GM23338 (cell line): ENCODE measurements at places on chromosomes 12 and 14. TPM values are rescaled to one million over a fixed set of nuclear protein-coding genes. Genes with fewer than 3 reads are reported as not detected.

Gene RNASE1
- total RNA-seq = 0.56 TPM in 1 of 2 replicates, not detected in the other

Gene JAG2
- 9.6 and 10.3 TPM in 2 replicates for total RNA-seq

Gene SLC10A1
- not detected in 2 replicates for total RNA-seq

Gene IL31
- not detected in 2 replicates for total RNA-seq

Gene TIMELESS
- 54.3 and 54.8 TPM in 2 replicates for total RNA-seq

DNA sequence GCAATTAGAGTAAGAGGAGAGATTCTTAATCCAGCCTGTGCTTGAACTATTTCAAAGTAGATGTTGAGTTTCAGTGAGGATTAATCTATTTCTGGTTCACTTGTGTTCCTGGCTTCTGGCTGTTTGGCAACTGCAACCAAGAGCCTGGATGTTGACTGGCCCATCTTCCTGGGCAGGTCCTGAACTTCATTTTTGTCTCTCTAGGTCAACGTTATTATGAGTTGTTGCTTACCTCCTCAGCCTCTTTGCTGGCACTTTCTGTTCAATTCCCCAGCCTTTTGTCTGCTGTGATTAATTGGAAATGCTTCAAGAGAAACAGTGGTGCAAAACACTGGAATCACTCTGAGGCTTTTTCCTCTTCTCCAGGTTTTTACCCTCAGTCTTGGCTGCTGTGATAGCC lies 56.8 kb downstream of the TMEM132D start:
- no peak for DNase-seq
- no peaks in the 10 kb centered on the region for H3K36me3 ChIP-seq
- no peaks in the 10 kb centered on the region for H3K27me3 ChIP-seq
- no peak overlapping the region for H3K4me3 ChIP-seq
- H3K4me1 ChIP-seq = no peaks in the 10 kb centered on the region

DNA sequence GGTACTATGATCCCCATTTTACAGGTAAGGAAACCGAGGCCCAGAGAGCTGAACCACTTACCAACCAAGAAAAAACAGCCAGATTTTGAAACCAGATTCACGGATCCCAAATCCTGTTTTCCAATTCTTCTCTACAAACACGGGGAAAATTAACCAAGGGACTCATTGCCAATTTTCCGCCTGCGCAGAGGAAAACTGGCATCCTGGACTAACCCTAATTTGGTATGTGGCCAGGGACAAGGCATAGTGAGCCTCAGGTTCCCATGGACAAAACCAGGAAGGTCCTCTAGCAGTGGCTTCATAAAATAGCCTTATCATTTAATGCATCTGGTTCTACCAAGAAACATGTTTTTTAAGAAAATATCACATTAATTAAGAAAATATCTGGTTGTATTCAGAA lies 517.3 kb downstream of the MED13L start:
- peaks cover 10% of the 10 kb centered on the region; the same call in 1 of the 2 replicates for H3K4me1 ChIP-seq
- no peak for DNase-seq
- no peaks in the 10 kb centered on the region for H3K36me3 ChIP-seq
- no peaks in the 10 kb centered on the region for H3K27me3 ChIP-seq

GRCh38 chr12:69151254-69151764 lies 88.1 kb upstream of the CPSF6 start:
- no peaks in the 10 kb centered on the region for H3K27me3 ChIP-seq
- H3K36me3 ChIP-seq = no peaks in the 10 kb centered on the region
- H3K4me1 ChIP-seq = peaks cover 5% of the 10 kb centered on the region; the same call in 1 of the 2 replicates
- H3K4me3 ChIP-seq = no peak overlapping the region
- no peak overlapping the region for H3K27ac ChIP-seq

GRCh38 chr12:106090591-106091445 lies 47.9 kb downstream of the NUAK1 start:
- no peaks in the 10 kb centered on the region for H3K36me3 ChIP-seq
- H3K4me3 ChIP-seq = no peak overlapping the region
- H3K4me1 ChIP-seq = no peaks in the 10 kb centered on the region
- H3K27me3 ChIP-seq = no peaks in the 10 kb centered on the region

DNA sequence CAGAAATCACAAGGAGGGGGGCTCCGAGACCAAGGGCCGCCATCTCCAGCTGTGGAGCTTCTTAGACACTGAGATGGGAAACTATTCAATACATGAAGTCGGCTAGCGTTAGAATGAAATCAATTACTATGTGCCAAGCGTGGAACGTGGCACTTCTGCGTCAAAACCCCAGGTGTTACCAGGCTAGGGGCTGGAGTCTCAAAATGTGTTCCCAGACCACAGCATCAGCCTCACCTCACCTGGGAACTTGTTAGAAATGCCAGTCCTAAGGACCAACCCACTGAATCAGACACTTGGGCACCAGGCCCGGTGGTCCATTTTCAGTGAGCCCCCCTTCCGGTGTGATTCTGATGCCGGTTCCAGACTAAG lies 5.0 kb upstream of the SETD1B start:
- peak overlapping the region; percentile 86 for H3K27ac ChIP-seq
- H3K27me3 ChIP-seq = no peaks in the 10 kb centered on the region
- H3K4me3 ChIP-seq = peak overlapping the region; percentile 53; the same call in 1 of the 2 replicates
- DNase-seq = no peak

- peak; percentile 93 for DNase-seq
- H3K36me3 ChIP-seq = no peaks in the 10 kb centered on the region
- H3K4me1 ChIP-seq = no peaks in the 10 kb centered on the region; the same call in 1 of the 2 replicates
- no peak overlapping the region for H3K27ac ChIP-seq
- H3K4me3 ChIP-seq = no peak overlapping the region
These were observed 69.4 kb upstream of the EVL start for GRCh38 chr14:99995700-99996356.

- H3K36me3 ChIP-seq = no peaks in the 10 kb centered on the region
- no peak overlapping the region for H3K27ac ChIP-seq
- no peak for DNase-seq
- no peak overlapping the region for H3K4me3 ChIP-seq
- no peaks in the 10 kb centered on the region for H3K27me3 ChIP-seq
These were observed 515.1 kb downstream of the RPL10L start for GRCh38 chr14:46136456-46136855.

GRCh38 chr14:51024377-51024776 lies 70.5 kb downstream of the TRIM9 start:
- no peak for DNase-seq
- no peaks in the 10 kb centered on the region for H3K36me3 ChIP-seq
- no peak overlapping the region for H3K4me3 ChIP-seq
- 0 out of 2 replicates have a peak, but pooled peaks cover 9% of the 10 kb centered on the region for H3K4me1 ChIP-seq
- no peak overlapping the region for H3K27ac ChIP-seq

GRCh38 chr12:19764408-19764807 lies 325.1 kb downstream of the AEBP2 start:
- H3K4me1 ChIP-seq = no peaks in the 10 kb centered on the region
- H3K36me3 ChIP-seq = no peaks in the 10 kb centered on the region

GRCh38 chr12:85484387-85484786 lies 204.4 kb downstream of the ALX1 start:
- DNase-seq = no peak
- H3K4me1 ChIP-seq = no peaks in the 10 kb centered on the region
- H3K36me3 ChIP-seq = no peaks in the 10 kb centered on the region
- no peak overlapping the region for H3K27ac ChIP-seq

DNA sequence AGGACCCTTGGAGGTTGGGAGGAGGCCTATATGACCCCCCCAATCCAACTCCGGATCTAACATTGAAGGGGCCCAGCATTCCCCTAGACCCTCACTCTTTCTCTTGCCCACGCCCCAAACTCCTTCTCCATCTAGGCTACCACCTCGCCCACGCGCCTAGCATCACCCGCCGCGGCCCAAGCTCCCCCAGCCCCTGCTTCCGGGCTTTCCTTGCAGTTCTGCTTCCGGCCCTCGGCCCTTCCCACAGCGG lies 445 bp downstream of the CERS5 start:
- peak overlapping the region; percentile 98 for H3K4me3 ChIP-seq
- peak overlapping the region; percentile 99 for H3K27ac ChIP-seq
- H3K27me3 ChIP-seq = no peaks in the 10 kb centered on the region
- peak; percentile 85 for DNase-seq
- peaks cover 25% of the 10 kb centered on the region; the same call in 1 of the 2 replicates for H3K4me1 ChIP-seq

DNA sequence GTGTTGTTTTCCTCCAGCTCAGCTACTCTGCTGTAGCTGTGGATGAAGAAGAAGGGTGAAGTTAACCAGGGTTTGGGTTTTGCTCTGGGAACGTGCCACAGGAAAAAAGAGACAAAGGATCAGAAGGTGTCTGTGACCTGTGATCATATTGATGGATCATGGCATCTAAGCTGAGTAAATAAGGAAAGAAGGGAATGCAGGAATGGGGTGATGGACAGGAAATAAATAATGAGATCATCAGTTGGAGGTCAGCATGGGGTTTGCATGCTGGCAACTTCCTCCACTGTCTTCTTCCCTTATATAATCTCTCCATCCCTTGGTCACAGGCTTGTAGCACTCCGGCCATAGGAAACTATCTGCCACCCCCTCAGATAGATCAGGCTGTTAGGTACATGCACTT lies 430.3 kb upstream of the PDE3A start:
- no peak overlapping the region for H3K27ac ChIP-seq
- DNase-seq = no peak
- H3K27me3 ChIP-seq = no peaks in the 10 kb centered on the region
- H3K36me3 ChIP-seq = no peaks in the 10 kb centered on the region
- no peak overlapping the region for H3K4me3 ChIP-seq

GRCh38 chr12:75553836-75554555 lies 42.6 kb upstream of the KRR1 start:
- H3K4me3 ChIP-seq = no peak overlapping the region
- no peaks in the 10 kb centered on the region; the same call in none of the 2 replicates for H3K4me1 ChIP-seq
- H3K27me3 ChIP-seq = no peaks in the 10 kb centered on the region
- no peaks in the 10 kb centered on the region for H3K36me3 ChIP-seq
- DNase-seq = no peak
- no peak overlapping the region for H3K27ac ChIP-seq

GRCh38 chr12:101045486-101046464 lies 164.3 kb downstream of the SLC5A8 start:
- H3K4me1 ChIP-seq = no peaks in the 10 kb centered on the region
- H3K4me3 ChIP-seq = no peak overlapping the region
- no peak for DNase-seq
- H3K27ac ChIP-seq = no peak overlapping the region

- no peaks in the 10 kb centered on the region for H3K27me3 ChIP-seq
- no peak overlapping the region for H3K4me3 ChIP-seq
- H3K27ac ChIP-seq = no peak overlapping the region
- H3K36me3 ChIP-seq = no peaks in the 10 kb centered on the region
- DNase-seq = no peak
- peaks cover 14% of the 10 kb centered on the region for H3K4me1 ChIP-seq
These were observed 44.2 kb downstream of the ARID2 start for GRCh38 chr12:45773747-45774146.

DNA sequence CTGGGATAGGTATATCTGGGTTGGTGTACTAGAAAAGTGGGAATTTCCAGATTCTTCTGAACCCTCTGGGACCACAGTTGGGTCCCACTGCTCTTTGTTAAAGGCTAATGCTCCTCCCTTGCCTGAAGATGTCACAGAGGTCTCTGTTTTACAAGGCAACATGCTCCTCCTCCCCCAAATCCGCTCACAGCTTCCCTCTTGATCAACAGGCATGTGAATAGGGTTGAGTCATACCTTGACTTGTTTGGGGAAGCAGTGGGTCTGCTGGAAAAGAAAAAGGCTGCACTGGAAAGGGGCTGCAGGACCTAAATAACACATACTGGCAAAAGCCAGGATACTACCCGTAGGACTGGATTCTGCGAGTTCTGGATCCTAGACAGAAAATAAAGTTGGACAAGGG lies 165.4 kb upstream of the TMEM260 start:
- H3K4me3 ChIP-seq = no peak overlapping the region
- no peak overlapping the region for H3K27ac ChIP-seq
- no peaks in the 10 kb centered on the region for H3K27me3 ChIP-seq
